ENCODE measurements at places on chromosomes 7 and 10.

GRCh38 chr7:64997164-64997908 lies 6.5 kb upstream of the ZNF117 start:
- no peak for DNase-seq

DNA sequence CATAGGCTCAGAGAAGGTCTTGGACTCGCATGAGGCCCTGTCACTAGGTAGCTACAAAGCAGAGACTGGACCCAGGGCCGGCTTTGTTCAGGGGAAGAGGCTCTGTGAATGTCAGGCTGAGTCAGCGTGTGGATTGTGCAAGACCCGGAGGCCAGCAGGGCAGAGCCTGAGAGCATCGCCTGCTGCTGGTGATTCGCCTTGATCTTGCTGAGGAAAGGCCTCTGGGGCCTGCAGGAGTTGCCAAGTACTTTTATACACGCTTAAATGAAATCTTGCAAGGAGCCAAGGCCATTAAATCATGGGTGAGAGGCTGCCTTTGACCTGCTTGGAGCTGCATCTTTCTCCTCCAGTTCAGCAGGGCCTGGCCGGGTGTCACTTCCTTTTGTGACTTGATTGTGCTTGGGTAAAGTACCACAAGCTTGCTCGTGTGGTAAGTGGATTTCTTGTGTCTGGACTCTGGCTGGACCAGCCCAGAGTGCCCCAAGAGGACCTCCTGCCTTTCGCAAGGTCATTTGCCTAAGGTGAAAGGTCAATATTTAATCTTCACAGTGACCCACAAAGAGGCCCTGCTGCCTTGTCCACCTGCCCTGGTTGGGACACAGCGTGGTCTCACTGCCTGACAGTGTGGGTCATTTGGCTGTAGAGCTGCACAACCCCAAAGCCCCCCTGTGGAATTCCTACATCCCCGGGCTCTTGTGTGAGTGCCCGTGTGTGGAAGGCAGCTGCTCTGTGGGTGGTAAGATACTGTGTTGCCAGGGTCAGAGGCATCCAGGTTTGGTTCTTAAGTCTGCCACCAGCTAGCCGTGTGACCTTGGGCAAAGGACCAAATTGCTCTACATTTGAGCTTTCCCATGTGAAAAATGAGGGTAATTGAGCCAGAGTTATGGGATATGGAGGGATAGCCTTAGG lies 38.6 kb upstream of the SH2D4B start:
- no peak for DNase-seq

- DNase-seq: no peak
Observed at GRCh38 chr10:25972631-25973030, 38.6 kb downstream of the MYO3A start.

DNA sequence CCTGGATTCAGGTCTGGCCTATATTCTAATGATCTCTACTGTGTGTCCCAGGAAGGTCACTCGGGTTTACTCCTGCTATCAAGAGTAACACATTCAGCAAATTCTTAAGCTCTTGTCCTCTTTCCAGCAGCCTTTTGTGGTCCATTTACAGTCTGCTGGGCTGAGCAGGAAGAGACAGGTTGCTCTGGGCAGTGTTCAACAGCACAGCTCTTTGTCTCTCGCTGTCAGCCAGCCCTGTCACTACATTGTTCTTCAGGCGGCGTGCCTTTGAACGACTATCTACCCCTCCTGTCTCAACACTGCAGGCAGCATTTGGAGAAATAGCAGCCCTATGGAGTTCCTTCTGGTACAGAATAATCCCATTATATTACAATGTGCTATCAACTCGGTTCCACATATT lies 192.2 kb upstream of the TBX20 start:
- no peak for DNase-seq

DNA sequence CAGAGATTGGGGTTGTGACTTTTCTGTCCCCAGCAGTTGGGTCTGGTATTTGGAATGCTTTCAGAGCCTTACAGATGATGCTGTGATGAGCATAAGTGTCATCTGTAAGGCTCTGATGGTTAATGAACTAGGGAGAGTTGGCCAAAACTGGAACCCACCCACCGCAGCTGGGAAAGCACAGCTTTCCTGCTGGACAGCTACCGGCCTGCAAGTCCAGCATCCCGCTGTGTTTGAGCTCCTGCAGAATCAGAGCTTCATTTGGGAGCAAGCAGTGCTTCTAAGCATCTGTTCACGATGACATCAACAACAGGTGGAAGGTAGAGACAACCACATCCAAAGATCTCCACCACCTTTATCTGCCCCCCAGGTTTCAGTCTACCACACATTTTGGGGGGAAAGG lies 11.7 kb downstream of the UCN3 start:
- DNase-seq: no peak

GRCh38 chr10:50436805-50437204 lies 185.5 kb upstream of the ASAH2 start:
- DNase-seq: no peak

DNA sequence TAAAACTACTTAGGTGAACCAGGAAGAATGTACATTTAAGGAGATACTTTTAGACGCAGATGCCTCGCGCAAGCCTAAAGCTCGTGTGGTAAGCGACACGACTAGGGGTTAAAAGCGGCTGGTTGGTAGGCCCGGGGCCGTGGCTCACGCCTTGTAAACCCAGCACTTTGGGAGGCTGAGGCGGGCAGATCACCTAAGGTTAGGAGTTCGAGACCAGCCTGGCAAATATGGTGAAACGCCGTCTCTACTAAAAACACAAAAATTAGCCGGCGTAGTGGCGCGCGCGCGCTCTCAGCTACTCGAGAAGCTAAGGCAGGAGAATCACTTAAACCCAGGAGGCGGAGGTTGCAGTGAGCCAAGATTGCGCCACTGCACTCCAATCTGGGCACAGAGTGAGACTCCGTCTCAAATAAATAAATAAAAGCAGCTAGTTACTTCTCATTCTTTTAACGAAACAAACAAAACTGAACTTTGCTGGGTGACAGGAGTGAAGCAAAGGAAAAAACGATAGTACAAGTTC lies 879 bp downstream of the NUDT5 start:
- DNase-seq: peak; percentile 43

GRCh38 chr7:34130558-34131295 lies 225.4 kb downstream of the BMPER start:
- DNase-seq: no peak

GRCh38 chr7:112080441-112080840 lies 125.8 kb downstream of the DOCK4 start:
- DNase-seq: peak; percentile 63

GRCh38 chr7:88106434-88106833 lies 113.4 kb downstream of the SRI start:
- no peak for DNase-seq

DNA sequence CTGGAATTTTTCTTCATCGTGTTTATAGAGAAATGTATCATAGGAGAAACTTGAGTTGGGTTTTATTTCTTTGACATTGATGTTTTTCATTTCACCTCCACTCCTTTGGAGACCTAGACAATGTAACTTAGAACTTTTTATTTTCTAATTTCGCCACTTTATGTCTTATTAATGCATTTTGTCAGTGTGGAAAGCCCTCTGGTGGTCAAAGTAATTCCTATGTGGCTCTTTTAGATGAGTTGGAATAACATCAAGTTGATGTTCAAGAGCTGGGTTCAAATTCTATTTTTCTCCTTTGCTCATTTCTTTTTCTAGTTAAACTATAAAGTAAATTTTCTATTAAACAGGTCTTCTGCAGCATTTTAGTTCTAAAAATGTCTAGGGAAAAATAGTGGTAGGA lies 478.6 kb downstream of the LRMDA start:
- peak; percentile 2 for DNase-seq

- DNase-seq: no peak
Observed at GRCh38 chr7:151658778-151659177, 139.1 kb upstream of the RHEB start.

DNA sequence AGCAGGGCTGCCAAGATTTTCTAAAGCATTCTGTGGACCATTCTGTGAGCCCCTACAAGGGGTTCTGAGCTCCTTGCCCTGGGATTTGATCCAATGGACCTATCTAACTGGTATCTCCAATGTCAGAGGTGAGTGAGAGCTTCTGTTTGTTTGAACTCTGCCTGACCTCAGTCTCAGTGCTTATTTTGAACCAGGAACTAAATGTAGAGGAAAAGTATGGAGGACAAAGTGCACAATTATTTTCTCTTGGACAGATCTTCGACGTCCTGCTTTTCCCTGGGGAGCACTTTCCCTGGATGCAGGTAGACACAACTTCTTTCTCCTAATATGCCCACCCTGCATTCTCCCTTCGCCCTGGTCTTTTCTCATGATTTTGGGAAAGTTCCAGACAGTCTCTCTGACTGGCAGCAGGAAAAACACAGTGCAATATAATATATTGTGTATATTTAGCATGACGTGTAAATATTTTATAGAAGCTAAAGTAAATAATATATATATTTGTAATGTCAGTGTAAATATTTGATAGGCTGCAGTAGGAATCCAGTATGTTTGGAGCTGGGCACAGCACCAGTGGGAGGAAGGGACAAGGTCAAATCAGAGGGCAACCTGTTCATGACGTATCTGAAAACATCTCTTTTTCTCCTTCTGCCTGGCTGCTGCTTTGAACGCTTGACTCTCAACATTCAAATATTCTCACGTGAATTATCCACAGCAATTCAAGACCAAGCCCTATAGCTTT lies 184.0 kb upstream of the LYZL1 start:
- DNase-seq: no peak

GRCh38 chr7:70316745-70317144 lies 718.5 kb downstream of the AUTS2 start:
- no peak for DNase-seq

DNA sequence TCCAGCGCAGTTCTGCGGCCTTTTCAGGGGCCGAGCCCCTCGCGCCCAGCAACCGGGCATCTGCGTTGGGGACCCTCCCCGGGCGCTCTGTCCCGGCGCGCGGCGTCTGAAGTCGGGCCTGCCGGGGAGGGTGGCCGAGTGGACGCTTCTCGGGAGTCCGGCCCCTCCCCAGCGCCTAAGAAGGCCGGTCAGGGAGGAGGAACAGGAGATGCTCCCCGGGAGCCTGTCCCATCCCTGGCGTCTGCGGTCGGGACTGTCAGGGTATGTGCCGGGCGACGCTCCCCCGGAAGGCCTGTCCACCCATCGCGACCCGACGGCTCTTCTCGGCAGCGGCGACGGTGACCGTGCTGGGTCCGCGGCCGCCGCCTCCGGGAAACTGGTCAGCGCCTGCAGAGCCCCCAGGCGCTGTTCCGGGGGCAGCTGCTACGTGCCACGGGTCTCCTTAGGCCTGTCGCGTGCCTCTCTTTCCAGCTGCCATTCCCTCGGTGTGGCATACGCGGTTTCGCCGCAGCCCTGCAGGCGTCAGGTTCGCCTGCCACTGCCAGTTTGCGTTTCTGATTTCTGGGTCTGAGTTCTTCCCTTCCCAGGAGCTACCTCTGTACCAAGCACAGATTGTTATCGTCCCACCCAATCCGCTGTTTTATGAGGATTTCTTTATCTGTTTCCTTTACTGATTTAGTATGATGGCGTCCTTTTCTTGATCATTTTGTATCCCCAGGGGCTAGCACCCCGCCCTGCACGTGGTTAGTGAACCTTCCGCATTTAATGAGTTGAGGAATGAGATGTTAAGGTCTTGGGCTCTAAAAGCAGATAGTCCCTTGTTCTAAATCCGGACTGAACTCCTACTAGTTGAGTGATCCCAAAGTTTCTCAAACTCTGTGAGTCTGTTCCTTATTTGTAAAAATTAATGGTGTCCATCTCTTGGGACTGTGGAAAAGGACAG lies 782 bp downstream of the IFIT5 start:
- no peak for DNase-seq

GRCh38 chr7:32916006-32916405 lies 24.4 kb upstream of the KBTBD2 start:
- no peak for DNase-seq

DNA sequence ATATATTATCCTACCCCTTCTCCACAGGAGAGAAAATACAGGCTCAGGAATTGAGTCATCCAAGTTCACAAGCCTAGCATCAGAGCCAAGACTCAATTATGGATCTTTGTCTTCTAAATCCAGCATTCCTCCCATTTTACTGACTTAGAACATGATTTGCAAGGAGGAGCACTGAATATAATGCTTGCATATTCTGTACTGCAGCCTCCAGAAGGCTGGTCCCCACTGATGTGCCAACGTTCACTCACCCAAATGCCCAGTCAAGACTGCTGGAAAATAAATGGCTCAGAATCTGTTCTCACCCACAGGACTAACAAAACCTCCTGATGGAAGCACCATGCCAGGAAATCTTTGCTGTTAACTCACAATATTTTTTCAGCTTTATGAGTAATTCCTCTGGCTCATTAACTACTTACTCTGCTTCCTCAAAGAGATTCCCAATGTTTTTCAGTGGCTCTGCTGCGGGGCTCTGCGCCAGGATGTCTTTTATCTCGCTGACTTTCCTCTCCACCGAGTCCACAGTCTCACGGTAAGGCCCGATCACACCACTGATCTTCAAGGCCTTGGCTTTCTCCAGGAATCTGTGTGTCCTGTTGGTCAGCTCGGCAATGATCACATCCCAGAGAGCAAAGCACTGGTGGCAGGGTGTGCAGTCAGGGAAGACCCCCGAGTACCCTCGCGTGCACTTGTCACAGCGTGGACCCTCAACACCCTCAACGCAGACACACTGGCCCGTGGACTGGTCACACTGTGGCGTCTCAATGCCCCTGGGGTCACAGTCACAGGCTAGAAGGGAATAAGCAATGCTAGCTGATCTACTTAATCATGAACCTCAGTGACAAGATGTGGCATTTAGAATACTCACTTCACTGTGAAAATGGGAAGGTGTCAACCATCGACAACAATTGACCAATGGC lies 48.8 kb downstream of the DLD start:
- no peak for DNase-seq

- no peak for DNase-seq
Observed at GRCh38 chr10:6187278-6187677, 15.5 kb upstream of the PFKFB3 start.

DNA sequence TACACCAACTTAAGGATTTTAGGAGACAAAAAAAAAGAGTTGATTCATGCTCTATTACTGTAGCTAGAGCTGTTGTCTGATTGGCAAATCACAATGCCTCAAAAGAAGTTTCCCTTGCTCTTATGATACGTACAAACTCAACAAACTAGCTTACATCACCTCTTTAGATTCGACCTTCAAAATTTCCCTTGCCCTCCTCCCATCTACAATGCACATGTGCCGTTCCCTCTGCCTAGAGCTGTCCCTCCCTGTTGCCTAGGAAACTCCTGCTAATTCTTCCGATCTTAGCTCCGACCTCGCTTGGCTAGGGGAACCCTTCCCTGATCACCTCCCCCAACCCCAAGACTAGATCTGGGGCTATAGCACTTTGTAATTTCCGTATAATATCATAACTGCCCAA lies 55.4 kb downstream of the MAP3K8 start:
- no peak for DNase-seq

- DNase-seq: no peak
Observed at GRCh38 chr10:104690959-104691358, 49.9 kb downstream of the SORCS3 start.

GRCh38 chr7:92699966-92700514 lies 109.8 kb upstream of the FAM133B start:
- DNase-seq: no peak

DNA sequence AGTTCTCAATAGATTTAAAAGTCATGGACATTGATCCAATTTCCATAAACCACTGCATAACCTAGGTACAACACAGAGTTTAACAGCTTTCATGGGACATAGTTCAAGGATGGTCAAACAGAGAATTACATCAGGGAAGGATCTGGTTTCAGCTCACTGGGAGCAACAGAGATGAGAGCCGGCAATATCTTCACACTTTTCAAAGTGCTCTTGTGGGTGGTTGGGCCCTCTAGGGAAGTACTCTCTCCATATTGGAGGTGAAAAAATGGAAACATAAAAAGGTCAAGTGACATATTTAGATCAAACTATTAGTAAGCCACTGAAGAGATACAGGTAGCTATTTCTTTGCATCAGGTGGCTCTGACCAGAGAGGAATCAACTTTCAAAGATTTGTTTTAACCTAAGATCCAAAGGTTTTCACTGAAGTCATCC lies 61.8 kb upstream of the LRRN3 start:
- DNase-seq: no peak
